GM23248 (cell line): ENCODE measurements at places on chromosomes 12 and 14.

- no peak for DNase-seq
These were observed 499 bp upstream of the GXYLT1 start for GRCh38 chr12:42145197-42145549.

- no peak for DNase-seq
These were observed 845 bp downstream of the TMEM132C start for GRCh38 chr12:128267651-128268378.

DNA sequence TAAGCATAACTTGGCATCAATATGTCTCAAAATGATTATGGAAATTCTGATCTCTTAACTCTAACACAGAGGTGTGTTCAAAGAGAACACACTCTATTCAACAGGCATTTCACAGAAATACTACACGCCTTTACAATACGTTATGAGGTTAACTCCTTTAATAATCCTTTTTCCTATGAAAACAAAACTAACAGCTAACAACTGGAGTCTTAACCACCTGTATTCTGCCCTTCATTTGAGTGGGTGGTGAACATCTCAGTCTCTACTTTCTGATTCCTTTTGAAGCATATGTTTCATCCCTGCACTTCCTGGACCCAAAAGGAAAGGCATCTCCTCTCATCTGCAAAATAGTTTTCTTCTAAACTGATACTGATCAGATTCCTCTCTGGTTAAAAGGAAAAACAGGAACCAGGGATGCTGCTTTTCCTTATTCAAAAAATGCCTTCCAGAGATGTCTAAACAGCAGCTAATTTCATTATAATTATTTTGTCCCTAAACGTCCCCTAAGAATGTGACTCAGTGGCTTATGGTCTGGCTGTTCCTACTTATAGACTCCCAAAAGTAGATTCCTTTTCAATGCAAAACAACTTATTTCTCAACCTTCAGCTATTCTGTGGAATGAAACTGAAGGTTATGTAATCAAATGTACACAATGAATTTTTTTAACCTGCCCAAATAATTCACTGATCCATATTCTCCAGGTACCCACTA lies 24.1 kb downstream of the ITPR2 start:
- DNase-seq = no peak

DNA sequence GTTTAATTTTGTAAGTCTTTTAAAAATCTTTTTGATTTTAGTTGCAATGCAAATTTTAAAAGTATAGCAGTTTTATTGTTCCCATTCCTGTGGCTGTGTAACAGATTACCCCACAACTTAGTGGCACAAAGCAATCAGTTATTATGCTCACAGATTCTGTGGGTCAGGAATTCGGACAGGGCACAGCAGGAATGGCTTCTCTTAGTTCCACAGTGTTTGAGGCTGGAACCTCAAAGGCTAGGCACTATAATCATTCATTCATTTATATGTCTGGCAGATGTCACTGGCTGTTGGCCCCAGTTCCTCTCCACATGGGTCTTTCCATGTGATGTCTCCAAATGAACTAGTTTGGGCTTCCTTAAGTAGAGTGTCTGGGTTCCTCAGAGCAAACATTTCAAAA lies 193.3 kb downstream of the RAD51B start:
- DNase-seq = no peak

DNA sequence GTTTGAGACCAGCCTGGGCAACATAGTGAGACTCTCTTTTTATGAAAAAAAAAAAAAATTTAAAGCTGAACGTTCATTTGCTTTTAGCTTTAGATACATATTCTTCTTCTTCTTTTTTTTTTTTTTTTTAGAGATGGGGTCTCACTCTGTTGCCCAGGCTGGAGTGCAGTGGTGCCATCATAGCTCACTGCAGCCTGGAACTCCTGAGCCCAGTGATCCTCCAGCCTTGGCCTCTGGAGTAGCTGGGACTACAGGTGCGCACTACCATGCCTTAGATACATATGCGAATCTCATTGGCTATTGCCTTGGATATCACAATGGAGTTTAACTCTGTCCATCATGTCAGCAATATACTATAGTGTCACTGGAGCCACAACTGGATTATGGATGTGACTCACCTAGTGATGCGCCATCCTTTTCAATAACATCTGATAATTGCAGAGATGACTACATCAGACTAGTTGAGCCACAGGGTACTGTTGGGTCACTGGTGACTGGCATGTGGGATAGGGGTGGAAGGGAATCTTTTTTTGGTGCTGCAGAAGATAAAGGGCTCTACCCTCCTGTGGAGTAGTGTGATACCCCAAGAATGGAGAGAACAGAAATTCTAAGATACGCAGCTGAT lies 2.7 kb upstream of the ADIPOR2 start:
- peak; percentile 47 for DNase-seq

- peak; percentile 64 for DNase-seq
These were observed 156.5 kb downstream of the PRKCH start for GRCh38 chr14:61477712-61478462.

DNA sequence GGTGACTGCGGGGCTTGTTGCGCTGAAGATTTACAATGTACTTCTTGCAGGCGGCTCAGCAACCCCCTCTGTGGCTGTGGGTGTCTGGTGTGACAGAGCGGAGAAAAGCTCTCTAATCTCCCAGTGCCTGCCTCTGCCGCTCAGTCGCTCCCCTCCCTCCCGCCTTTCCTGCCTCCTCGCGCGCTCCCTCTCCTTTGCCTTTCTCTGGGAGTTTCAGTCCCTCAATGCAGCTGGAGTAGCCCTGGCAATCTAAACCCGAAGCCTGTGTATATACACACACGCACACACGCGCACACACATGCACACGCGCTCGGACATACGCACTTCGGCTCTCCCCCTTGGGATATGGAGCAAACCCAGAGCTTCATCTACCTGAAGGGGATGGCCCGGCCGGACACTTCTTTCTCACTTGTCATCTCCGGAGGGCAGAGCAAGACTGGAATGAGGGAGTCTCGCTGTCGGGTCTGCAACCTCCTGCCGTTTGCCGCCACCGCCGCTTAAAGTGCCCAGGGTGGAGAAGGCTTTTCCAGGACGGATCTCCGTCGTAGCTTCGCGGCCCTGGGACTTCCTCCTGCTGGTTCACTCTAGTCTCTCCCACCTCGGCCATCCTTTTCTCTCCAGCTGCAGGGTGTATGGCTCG lies 599 bp upstream of the TRHDE start:
- DNase-seq = peak; percentile 34

DNA sequence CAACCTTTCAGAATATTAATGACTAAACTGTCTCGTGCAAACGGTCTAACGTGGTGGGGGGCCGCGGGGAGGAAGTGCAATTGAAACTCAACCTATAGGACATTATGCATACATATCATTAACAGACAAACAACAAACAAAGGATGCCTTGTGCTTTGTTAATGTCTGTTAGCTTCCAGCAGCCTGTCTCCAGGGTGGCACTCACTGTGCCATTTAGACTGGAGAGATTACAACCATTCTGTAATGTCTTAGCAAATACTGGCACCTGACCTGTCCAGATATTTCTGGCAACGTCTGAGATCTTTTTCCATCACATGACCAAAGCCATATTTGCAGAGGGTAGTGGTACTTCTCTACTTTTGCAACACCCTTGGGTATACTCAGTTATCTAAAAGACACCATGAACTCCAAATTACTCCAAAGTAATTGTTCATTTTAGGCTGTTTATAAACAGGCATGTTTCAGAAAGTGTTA lies 11.6 kb downstream of the BHLHE41 start:
- peak; percentile 11 for DNase-seq

DNA sequence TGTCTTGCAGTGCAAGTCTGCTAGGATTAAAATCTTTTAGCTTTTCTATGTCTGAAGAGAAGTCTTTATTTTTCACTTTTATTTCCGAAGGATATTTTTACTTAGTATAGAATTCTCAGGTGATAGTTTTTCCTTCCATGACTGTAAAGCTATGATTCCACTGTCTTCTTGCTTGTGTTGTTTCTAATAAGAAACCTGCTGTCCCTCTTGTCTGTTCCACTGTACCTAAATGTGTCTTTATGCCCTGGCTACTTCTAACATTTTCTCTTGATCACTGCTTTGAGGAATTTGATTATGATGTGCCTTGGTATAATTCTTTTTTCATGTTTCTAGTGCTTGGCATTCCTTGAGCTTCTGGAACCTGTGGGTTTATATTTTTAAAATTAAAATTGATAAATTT lies 228.7 kb downstream of the CACNA1C start:
- no peak for DNase-seq

DNA sequence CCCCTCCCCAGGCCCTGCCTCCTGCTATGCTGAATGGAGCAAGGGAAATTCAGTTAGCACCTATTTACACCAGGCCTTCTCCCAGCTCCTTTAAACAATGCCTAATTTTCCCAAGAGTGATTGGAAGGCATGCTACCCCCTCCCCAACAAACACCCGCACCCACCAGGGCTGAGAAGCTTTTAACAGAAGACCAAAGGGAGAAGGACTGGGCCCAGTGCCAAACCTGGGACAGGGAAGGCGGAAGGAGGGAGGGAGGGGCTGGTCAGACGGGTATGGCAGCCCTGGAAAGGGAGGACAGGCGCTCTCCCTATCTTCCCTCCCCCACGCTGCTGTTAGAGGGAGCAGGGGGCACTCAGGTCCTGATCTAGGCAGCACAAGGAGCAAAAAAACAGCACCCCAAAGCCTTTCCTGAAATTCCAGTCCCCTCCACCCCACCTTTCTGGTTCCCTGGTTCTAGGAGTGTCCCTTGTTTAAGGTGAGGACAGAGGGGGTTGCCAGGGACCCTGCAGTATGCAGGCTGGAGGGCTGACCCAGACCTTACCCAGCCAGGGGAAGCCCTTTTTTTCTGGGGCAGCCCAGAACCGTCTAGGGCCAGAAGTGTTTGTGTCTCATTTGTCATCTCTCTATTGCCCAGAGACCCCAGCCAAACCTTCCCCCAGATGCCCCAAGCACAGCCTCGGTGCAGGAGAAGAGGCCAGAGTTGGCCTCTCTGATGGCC lies 2.4 kb upstream of the KRT8 start:
- DNase-seq = no peak

DNA sequence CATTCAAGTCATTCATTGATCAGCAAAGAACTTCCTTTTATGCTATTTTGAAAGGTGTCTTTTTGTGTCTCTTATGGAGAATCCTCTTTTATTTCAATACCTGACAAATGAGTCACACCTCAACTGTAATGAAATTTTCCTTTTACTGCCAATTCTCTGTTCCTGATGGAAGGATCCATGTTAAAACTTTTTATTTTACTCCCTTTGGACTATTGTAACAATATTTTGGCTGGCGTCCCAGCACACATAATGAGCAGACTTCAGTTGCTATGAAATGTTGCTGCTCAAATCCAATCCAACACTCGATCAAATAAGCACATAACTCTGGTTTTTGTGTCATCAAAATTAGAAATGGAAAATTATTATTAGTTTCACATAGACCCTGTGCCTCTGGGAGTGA lies 21.9 kb upstream of the SLC15A5 start:
- peak; percentile 38 for DNase-seq

DNA sequence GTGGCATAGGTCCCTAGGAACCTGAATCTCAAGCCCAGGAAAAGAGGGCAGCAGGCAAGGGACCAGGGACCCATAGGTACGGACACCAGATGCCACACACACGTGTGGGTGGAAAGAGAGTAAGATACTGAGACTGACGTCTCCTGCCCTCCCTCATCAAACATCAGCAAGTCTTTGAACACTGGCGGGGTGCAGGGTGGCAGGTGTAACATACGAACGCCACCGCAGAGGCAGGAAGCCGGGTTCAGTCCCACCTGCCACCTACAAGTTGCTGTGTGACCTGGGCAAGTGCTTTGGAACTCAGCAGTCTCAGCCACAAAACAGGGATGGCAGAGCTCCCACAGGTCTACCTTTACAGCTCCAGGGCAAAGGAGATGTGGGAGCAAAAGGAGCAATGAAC lies 11.1 kb downstream of the ACTN1 start:
- no peak for DNase-seq

DNA sequence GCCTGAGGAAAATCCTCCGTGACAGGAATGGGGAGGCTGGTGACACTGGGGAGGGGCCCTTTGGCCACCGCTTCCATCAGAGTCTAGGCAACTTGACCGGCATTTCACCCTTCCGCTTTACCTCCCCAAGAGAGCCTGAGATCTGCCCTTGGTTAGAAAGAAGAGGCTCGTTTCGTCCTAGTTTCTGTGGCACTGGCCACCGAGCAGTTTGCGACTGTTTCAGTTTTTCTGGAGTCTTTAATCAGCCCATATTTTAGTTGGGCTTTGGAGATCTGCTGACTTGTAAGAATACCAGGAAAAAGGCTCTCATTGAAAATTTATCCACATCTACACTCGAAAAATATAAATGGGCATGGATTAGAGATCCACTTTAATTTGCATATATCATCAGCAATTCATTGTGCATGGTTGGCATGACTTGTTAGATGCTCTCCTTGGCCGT lies 414 bp upstream of the ANKS1B start:
- peak; percentile 28 for DNase-seq

GRCh38 chr12:92244036-92244435 lies 98.4 kb upstream of the BTG1 start:
- DNase-seq = peak; percentile 6

DNA sequence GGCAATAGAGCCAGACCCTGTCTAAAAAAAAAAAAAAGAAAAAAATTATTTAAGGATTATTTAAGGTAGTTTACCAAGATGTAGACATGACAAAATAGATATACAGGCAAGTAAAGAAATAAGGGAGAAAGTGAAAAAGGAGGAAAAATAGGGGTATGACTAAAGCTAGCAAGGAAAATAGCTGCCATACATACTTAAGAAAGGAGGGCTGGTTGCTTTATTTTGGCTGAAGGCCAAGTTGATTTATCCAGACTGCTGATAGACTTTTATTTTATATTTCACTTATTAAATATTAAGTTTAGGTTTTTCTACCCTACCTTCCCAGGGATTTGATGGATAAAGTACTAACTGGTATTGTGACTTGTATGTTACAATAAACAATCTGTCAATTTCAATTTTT lies 8.3 kb upstream of the AEBP2 start:
- peak; percentile 36 for DNase-seq

DNA sequence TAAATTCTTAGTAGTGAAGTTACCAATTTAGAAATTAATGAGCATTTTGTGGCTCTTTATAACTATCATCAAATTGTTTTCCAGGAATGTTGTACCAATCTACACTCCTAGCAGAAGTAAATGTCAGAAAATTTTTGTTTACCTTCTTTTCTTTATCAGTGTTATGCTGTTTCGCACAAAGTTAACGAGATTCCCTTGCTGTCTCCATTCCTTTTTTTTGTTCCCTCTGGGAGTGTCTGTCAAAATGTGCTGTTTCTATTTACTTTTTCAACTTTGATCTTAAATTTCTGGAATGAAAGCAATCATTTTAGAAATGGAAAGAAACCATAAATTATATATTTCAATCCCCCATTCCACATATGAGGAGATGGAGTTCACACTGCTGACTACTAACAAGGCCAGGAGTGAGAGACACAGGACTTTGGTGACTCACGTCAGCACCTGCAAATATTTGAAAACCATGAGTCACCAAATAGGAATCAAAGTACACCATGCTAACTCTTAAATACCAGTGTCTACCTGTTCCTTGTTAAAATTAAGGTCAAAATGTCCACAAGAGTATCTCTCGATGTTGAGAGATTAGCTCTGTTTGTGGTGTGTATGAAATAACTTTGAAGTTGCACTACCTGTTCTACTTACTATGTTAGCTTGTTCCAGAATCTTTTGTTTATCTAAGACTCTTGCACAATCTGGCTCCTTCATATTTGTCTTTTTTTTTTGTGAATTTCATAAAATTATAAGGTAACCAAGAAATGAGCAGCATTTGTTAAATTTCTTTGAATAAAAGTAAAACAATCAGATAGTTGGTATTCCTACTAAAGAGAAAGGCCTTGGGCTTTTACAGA lies 106.0 kb downstream of the RMST start:
- no peak for DNase-seq
